ENCODE measurements at places on chromosomes 2 and 18.

DNA sequence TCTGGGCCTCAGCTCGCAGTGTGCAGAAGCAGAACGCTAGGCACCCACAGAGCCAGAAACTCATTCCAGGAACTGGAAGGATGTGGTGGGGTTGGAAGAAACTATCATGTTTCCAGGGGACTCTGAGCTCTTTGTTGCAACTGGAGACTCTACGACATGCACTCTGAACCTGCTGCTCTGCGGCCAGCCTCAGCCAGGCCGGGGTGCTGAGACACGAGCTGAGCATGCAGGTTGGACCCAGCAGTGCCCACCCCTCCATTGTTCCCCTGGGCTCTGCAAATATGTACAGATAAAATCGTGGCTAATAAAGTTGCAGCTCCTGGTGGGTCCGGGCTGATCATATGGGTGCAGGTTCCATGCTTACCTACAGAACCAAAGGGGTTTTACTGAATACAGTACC is 37.6 kb upstream of the ARL4C start:
- DNase-seq: no peak

DNA sequence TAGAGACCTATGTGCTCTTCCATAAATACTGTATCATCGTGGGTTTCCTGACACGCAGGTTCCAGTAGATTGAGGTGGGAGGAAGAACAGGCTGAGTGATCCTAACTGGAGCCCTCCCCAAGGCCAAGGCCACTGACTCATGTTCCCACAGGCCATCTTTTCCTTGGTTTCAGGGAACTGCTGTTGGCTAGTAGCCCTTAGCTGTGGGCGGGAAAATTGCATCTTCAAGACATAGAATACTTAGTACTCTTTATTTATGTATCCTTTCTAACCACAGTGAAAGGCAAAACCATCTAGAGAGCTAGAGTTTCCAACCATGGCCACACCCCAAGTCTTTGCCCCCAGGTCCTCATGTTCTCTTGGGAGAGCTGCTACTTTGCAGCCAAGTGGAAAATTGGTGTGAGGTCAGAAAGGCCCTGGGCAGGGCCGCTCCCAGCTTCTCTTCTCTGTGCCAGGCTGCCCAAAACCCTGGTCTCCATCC is 55.9 kb downstream of the COPS8 start:
- no peak for DNase-seq

- DNase-seq: peak; percentile 7
These were observed 96.4 kb downstream of the RTP5 start for GRCh38 chr2:241965931-241966412.

DNA sequence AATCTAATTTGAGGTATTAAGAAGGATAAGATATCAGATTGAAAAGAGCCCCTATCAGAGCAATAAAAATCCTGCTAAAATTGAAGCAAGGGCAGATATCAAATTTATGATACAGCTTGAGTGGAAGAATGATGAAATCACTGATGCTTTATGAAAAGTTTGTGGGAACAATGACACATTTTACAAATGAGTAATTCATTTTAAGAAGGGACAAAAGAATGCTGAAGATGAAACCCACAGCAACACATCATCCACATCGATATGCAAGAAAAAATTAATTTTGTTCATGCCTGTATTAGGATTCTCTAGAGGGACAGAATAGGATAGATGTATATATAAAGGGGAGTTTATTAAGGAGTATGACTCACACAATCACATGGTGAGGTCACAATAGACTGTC is 355.6 kb upstream of the GYPC start:
- no peak for DNase-seq

DNA sequence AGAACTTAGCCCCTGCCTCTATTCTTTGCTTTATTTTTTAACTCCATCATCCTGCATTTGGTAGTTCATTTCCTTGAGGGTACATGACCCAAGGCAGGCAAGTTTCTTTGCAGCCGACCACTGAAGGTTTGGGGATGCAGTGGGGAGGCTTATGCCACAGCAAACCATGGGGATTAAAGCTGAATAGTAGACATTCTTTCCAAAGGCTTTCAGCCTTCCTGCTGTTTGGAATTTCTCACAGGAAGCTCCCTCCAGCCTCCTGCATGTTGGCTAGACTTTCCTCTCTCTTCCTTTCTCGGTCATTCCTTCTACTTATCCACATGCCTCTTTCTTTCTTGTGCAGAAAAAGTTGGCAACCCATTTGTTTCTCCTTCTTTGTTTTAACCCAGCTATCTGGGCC is 77.3 kb downstream of the SOCS6 start:
- DNase-seq: no peak

DNA sequence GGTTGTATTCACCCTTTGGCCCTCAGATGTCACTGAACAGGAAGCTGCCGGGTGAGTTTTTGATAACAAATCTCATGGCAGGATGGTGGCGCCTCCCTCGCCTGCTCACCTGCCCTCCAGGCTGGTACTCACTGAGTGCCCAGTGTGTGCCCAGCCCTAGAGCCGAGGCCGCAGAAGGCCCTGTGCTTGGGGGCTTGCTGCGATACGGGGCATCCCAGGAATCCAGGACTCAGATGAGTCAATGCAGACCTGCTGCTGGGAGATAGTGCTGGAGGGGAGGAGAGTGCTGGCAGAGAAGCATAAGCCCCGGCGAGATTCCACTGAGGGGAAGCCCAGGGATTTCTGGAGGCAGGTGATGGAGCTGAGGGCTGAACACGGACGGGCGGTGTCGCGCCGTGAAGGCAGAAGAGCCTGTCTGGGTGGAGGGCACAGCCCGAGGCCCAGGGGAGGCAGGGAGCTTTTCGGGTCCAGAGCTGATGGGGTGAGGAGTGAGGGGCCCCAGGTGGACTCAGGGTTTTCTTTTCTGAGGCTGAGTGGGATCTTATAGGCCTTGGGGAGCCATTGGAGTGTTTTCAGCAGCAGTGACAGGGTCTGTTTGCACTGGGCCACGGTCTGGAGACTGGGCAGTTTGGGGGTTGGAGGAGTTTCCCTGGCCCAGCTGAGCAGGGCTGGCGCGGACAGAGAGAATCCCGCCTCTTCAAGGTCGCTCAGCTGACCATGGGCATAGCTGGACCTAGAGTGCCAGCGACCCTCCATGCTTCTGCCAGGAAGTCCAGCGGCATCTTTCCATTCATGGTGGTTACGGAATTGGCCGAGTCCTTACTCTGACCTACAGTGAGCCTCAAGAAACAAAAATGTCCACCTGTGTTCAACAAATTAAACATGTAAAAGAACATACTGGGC is 35.5 kb downstream of the LDLRAD4 start:
- DNase-seq: no peak

- no peak for DNase-seq
These were observed 97.9 kb upstream of the IL1R2 start for GRCh38 chr2:101893681-101894381.

DNA sequence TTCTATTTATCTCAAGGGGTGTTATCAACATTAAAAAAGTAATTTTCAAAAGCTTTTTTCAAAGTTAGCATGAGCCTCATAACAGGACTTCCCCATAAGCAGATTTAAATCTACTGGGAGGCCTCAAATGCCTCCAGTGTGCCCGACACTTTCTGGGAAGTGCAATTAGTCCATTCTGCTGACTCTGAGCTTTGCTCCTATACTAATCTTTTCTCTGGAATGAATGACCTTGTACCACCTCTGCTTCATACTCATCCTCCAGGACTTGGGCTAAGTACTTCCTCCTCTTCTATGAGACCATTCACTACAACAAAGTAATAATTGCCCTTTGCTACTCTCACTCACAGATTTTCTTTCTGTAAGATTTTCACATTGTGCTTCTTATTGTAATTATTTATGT is 111.1 kb downstream of the RIT2 start:
- no peak for DNase-seq

- no peak for DNase-seq
These were observed 134.9 kb downstream of the LTBP1 start for GRCh38 chr2:33081691-33082090.

DNA sequence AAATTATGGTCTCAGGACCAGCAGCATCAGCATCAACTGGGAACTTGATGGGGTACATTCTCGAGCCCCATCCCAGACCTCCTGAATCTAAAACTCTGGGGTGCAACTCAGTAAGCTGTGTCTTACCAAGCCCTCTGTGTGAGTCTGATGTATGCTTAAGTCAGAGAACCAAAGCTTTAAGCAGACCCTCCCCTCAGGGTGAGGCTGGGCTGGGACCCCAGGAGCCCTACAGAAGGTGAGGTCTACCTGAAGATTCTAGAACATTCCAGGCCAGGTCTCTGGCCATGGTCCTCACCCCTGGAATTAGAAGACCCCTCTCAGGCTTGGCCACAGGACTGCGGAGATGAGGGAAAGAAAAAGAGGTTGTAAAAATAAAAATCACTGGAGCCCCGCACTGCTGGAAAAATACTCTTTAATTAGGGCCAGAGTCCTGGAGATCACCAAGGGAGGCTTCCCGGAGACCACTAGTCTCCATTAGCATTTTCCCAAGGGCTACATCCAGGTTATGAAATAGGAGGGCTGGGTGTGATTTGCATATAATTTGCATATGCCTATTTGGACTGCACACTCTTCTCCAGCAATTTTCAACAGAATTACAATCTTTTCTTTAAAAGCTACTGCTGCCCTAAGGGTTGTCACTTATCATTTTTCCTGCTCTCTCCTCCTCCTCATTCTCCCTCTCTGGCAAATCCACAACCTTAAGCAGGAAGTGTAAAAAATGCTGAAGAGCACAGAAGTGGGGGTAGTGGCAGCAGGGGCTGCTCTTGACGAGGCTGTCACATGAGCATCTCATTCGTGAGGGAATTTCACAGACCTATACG is 100.2 kb downstream of the ZBTB7C start:
- DNase-seq: no peak

DNA sequence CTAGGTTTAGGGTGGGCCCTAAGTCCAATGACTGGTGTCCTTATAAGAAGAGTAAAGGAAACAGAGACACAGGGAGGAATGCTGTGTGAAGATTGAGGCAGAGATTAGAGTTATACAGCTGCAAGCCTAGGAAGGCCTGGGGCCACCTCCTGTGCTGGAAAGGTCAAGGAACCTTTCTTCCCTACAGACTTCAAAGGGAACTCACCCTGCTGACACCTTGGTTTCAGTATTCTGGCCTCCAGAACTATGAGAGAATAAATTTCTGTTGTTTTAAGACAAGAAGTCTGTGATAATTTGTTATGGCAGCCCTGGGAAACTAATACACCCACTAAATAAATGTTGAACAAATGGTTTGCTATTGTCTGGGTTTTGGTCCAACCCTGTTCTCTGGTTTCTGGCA is 102.3 kb upstream of the NEUROD1 start:
- DNase-seq: no peak

- no peak for DNase-seq
These were observed 10.1 kb downstream of the RPL31 start for GRCh38 chr2:101012054-101012705.

- no peak for DNase-seq
These were observed 166.3 kb downstream of the MREG start for GRCh38 chr2:215847056-215847455.

DNA sequence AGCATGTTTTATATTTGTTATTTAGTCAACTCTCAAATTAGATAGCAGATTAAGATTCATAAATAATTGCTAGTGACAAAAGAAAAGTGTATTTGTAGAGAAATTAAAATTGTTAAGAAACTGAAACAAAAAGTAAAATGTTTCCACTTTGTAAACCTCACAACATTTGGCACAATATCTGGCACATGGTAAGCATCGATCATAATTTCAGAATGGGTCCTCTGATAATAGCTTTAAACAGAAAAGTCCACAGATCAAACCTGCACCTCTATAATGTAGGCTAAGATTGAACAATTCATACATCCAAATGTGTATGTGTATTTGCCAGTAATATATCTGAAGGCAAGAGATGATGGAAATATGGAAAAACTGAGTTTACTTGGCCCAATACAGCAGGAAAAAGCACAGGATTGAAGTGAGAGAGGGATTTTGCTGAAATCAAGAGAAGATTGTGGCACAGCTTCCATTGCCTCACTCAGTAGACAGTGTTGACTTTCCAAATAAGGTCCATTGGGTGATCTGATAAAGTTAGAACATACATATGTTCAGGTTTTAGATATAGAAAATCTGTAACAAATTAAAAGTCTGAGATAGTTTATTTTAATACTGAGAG is 39.4 kb downstream of the COBLL1 start:
- DNase-seq: no peak

- DNase-seq: no peak
These were observed 266 bp downstream of the KDM3A start for GRCh38 chr2:86441392-86441881.
